Uterus (tissue), 4 donors: ENCODE measurements at places on chromosomes 16 and 17.

DNA sequence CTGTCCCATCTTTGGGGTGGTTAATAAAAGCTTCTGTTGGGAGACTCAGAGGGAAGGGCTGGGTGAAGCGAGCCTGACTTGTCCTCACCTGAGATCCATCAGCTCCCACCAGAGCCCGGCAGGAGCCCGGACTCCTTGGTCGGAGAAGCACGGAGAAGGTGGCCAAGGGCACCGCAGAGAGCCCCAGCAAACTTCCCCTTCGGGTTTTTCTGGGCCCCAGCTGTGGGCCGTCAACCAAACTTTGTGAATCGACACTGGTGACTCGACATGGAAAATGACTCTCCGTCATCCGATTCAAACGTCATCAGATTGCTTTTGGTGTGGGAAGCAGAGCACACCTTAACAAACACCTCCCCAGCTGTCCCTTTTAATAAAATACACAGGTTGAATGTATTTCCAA lies 21.4 kb downstream of the ENPP7 start:
- no peak for DNase-seq

DNA sequence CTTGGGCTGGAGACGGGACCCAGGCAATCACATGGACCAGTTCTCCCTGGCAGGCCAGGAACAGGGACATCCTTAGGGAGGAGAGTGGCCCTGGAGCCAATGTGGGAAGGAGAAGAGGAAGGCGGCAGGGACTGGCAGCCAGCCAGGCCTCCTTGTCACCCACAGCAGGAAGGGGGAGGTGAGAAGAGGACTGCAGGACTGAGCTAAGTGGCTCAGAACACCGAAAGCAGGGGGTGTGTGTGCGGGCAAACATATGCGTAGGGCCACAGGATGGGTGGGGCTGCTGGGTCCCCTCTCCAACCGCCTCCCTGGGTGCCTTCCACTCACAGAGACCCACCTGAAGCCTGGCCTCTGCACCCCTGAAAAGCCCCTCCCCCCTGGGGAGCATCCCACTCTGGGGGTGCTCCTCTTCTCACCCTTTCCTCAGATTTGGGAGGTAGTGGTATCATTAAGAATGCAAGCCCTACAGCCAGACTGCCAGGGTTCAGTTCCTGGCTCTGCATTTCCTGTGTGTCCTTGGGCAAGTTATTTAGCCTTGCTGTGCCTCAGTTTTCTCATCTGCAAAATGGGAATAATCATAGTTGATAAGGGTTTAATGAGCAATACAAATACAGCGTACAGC lies 8.1 kb downstream of the PNMT start:
- no peak for DNase-seq

DNA sequence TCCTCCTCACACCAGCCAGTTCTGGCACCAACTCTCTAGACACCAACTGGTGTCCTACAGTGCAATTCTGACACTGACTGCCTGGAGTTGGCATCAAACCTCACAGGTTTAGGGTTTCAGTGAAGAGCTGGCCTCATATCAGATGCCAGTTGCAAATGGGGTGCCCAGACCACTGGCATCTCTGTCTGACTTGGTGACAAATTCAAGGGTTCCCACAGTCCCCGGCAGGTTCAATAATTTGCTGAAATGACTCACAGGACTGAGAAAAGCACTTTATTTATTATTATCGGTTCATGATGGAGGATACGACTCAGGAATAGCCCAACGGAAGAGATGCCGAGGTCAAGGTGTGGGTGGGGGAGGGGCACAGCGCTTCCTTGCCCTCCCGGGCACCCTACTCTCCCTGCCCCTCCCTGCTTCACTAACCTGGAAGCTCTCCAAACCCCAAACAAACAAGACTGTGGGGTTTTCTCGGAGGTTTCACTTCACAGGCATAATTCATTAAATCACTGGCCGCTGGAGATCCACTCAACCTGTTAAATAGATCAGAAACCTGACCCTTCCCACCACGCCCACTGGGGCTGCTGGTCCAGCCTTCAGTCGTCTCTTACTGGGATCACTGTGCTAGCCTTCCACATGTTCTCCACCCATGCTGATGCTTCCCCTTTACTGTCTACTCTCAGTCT lies 1.7 kb upstream of the NLRP1 start:
- DNase-seq: no peak

- no peak for DNase-seq
These were observed 111.0 kb upstream of the CHMP6 start for GRCh38 chr17:80880648-80880985.

- no peak for DNase-seq
These were observed 118.5 kb upstream of the CACNG5 start for GRCh38 chr17:66716236-66717026.

DNA sequence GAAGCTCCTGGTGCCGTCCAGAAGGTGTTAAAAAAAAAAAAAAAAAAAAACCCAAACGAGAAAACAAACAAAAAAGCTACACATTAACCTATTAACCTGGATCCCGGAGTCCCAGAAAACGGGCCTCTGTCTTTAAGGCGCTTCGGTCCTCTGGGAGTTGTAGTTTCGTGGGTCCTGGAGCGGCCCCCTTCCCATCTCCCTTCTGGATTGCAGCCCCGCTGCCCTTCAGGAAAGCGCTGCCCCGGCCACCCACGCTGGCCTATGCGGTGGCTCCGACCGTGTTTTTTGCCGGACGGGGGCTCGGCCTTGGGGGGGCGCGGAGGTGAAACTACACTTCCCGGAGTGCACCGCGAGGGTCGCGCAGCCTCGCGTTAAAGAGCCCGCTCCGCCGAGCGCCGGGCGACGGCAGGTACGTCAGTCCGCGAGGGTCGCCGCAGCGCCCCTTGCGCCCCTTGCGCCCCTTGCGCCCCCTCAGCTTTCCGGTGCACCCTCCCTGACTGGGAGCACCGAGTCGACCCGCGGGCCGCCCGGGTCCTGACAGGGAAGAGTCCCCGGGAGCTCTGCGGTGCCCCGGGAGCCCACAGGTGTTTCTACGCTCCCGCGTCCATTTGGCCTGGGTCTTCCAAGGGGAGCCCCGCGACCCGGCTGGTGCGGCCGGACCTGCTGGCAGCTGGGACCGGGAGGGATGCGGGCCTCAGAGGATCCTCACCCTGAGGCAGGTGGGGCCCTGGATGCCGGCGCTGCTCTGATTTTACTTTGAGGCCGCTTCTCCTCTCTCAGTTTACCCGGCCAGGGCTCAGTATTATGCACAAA lies at the start of gene FCSK:
FCSK (plus strand) TSS at position 374 of the 813 bp plus-strand sequence. CDS start 8,596 bp downstream, outside the sequence.
- peak; percentile 65 for DNase-seq

DNA sequence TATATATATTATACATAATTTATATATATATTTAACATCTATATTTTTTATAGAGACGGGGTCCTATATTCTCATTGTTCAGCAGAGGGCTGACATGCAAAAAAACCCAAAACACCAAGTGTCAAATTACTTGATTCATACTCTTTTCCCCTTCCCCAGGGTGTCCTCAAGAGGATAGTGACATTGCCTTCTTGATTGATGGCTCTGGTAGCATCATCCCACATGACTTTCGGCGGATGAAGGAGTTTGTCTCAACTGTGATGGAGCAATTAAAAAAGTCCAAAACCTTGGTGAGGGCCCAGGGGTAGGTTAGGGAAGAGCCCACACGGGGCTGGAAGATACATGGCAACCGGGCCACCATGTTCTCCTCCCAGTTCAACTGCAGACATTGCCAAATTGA lies 11.0 kb downstream of the ITGAM start:
- no peak for DNase-seq

GRCh38 chr17:72344613-72345012 lies 223.8 kb downstream of the SOX9 start:
- DNase-seq: no peak

- no peak for DNase-seq
These were observed 5.7 kb upstream of the SPHK1 start for GRCh38 chr17:76378548-76379274.

DNA sequence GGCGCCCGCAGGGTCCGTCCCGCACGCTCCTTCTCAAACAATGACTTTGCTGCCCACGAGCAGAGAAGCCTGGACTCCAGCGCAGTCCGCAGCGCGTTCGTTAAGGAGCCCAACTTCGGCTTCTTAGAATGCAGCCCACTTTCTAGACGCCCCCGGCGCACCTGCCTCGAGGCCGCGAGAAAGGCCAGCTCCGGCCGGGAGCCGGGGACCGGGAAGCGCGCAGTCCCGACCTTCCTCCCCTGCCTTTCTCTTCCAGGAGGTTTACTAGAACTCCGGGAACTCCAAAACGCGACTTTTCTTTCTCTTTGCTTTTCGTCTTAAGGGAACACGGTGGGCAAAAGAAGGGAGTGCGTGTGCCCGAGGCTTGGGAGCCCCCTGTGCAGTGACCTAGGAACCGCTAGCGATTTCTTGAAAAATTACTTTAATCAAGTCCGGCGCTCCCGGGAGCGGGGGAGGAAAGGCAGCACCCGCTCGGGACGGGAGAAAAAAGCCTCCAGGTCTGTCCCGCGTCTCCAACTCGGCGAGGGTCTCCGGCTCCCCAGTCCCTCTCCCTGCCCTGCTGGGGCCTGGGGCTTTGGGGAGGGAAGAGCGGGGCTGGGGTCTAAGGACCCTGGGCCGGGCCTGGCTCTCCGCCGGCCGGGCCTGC lies 2.6 kb downstream of the HNF1B start:
- DNase-seq: no peak

- DNase-seq: no peak
These were observed 144.3 kb upstream of the TNRC6C start for GRCh38 chr17:77814091-77814772.

DNA sequence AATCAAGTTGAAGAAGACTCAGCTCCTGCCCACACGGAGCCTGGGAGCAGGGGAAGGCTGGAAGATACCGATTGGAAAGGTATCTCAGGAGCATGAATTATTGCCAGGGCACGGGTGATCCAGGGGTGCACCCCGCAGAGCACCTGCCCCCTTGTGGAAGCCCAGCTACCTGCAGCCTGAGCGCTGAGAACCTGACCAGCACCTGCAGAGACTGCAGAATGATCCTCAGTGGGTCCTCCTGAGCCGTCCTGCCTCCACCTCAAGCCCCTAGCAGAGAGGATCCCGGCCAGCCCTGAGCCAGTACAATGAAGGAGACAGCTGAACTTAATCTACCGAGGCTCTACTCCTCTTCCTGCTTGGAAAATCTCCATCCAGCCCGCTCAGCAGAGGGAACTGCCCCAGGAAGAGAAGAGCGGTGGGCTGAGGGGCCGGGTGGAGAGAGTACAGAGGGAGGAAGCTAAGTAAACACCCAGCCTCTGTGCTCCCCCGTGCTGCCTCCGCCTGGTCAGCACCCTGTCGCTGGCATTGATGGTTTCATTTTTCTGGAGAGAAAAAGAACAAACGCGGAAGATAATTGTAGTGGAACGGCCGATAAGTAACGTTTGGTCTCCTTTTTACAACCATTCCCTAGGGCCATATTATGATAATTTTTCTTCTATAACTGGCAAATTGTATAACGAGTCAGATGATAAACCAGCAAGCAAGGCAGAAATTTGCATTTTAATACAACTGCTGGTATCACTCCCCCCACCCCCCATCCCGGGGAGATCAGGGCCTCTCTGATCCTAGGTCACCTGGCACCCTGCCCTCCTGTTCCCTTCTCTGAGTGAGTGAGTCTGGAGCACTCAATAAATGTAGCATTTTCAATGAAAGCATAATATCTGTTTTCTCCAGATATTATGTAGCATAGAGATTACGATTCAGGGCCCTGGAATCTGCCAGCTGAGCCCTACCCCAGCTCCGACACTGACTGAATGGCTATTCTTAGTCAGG lies 204.5 kb upstream of the RPL38 start:
- DNase-seq: peak; percentile 19

- no peak for DNase-seq
These were observed 23.2 kb upstream of the TEKT3 start for GRCh38 chr17:15364615-15365014.

- no peak for DNase-seq
These were observed 17.9 kb downstream of the TBC1D28 start for GRCh38 chr17:18626152-18626870.

DNA sequence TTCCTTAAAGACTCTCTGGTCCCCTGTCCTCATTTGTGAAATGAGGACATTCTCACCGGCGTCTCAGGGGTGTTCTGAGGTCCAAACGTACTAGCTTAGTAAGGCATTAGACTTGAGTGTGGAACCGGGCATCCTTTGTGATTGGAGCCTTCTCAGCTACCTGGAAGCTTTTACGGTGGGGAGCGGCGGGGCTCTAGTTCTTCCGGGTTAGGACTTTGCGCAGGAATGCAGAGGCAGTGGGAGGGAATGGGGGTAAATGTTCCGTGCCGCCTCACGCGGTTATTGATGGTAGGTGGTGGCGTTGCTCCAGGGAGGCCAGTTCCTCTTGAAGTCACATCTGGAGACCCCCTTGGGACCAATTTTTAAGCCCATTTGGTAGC lies 113.6 kb downstream of the SNX29 start:
- no peak for DNase-seq
